ENCODE measurements at places on chromosomes 3 and 15.

GRCh38 chr3:122215592-122216298 lies 32.3 kb downstream of the CASR start:
- no peaks in the 10 kb centered on the region for H3K4me1 ChIP-seq
- no peak for DNase-seq
- no peak overlapping the region for H3K27ac ChIP-seq
- H3K36me3 ChIP-seq = no peaks in the 10 kb centered on the region

DNA sequence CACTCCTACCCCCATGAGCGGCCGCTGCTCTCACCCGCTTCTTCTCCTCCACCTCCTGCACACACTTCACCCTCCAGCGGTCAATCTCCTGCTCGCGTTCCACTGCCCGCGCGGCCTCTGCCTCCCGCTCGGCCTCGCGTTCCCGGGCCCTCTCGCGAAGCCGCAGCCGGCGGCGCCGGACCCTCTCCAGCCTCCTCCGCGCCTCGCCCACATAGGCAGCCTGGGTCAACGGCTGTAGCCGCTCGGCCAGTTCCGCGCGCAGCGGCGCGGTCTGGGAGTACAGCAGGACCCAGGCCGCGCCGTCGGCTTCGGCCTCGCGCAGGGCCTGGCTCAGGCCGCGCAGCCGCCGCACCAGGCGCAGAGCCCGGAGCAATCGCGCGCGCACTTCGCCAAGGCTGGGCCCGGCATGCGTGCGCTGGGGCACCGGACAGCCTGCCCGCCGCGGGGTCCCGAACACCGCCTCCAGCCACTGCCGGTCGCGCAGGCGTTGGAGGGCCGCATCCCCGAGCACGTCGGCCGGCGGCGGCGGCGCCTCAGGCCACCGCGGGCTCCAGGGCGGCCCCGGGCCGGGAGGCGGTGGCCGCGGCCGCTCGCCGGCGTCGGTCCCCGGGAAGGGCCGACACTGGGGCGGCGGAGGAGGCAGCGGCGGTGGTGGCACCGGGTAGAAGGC lies 595 bp downstream of the PDCD7 start:
- peaks cover 23% of the 10 kb centered on the region for H3K4me1 ChIP-seq
- DNase-seq = peak; percentile 64
- H3K27ac ChIP-seq = peak overlapping the region; percentile 85

GRCh38 chr3:189233225-189233858 lies 61.6 kb downstream of the TPRG1 start:
- DNase-seq = no peak
- no peaks in the 10 kb centered on the region for H3K36me3 ChIP-seq
- H3K27ac ChIP-seq = no peak overlapping the region
- peaks cover 5% of the 10 kb centered on the region for H3K4me1 ChIP-seq
- H3K27me3 ChIP-seq = peaks cover 2% of the 10 kb centered on the region

GRCh38 chr3:123732447-123732846 lies 147.6 kb upstream of the HACD2 start:
- H3K4me1 ChIP-seq = no peaks in the 10 kb centered on the region
- H3K27me3 ChIP-seq = peaks cover 14% of the 10 kb centered on the region
- DNase-seq = no peak
- no peak overlapping the region for H3K27ac ChIP-seq
- no peaks in the 10 kb centered on the region for H3K36me3 ChIP-seq

DNA sequence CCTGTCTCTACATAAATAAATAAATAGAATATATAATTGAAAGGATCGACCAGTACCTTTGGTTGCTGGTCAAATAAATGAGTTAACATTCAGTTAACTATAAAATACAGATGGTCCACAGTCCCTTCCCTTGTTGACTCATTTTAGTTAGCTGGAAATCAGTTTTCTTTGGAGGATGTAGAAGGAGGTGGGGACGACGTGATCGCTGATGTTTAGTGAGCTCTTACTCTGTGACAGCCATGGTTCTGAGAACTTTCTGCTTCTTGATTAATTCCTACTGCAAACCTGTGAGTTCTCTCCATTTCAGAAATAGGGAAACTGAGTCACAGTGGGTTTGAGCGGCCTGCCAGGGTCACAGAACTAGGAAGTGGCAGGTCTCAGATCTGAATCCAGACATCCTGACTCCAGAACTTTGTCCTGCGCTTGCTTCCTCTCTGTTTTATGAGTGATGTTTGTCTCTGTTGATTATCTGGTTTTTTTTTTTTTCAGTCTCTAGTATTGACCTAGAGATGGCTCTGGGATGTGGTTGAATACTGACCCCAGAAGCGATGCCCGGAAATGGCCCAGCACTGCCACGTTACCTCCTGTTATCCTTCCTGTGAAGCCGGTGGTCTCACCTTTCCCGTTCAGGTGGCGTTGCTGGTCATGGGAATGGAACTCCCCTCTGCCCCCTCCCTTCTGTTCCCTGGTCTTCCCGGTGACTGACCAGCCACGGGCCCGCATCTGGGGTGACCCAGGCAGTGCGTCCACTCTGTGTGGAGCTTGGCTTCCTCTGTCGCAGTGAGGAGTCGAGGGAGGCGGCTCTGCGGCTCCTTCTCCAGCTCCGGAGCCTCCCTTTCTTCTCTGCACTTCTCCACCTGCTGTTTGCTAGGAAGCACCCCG lies 18.2 kb downstream of the SYNM start:
- no peak for DNase-seq
- no peak overlapping the region for H3K27ac ChIP-seq
- no peaks in the 10 kb centered on the region for H3K36me3 ChIP-seq
- H3K27me3 ChIP-seq = peaks cover 2% of the 10 kb centered on the region

- no peaks in the 10 kb centered on the region for H3K36me3 ChIP-seq
- no peaks in the 10 kb centered on the region for H3K27me3 ChIP-seq
- no peak overlapping the region for H3K27ac ChIP-seq
Observed at GRCh38 chr3:144242747-144243146, 271.1 kb downstream of the DIPK2A start.

GRCh38 chr15:91151781-91152563 lies 51.9 kb downstream of the SV2B start:
- no peaks in the 10 kb centered on the region for H3K36me3 ChIP-seq
- peaks cover 29% of the 10 kb centered on the region for H3K27me3 ChIP-seq
- no peak for DNase-seq
- no peaks in the 10 kb centered on the region for H3K4me1 ChIP-seq
- no peak overlapping the region for H3K4me3 ChIP-seq

DNA sequence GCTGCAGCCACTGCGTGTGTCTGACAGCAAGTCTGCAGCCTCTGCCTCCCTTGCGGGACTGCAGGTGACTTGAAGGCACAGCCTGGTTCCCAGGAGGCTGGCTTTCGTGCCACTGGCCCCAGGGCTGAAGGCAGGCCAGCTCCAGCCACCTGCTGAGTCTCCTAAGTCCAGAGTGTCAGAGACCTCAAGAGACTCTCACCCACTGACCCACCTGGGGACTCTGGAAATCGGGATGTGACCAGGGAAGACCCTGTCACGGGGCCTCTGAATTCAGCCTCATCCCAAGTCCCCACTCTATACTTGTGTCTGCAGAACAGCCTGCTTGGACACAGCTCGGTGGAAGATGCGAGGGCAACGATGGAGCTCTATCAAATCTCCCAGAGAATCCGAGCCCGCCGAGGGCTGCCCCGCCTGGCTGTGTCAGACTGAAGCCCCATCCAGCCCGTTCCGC lies 16.3 kb downstream of the ISG20 start:
- H3K4me3 ChIP-seq = no peak overlapping the region
- peaks cover 37% of the 10 kb centered on the region for H3K4me1 ChIP-seq
- no peaks in the 10 kb centered on the region for H3K27me3 ChIP-seq

DNA sequence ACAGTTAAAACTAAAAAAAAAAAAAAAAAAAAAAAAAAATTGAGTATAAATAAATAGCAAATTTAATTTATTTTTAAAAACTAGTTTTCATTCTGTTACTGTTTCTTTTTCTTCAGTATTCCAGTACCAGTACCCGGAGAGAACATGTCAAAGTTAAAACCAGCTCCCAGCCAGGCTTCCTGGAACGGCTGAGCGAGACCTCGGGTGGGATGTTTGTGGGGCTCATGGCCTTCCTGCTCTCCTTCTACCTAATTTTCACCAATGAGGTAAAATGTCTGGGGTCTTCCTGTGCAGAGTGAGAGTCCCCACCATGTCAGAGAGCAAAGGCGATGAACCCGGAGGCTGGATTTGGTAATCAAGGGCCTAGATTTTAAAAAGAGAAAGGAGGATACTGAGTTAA lies 4.4 kb downstream of the TMEM43 start:
- no peak overlapping the region for H3K4me3 ChIP-seq
- H3K36me3 ChIP-seq = peaks cover 21% of the 10 kb centered on the region
- no peak for DNase-seq
- no peak overlapping the region for H3K27ac ChIP-seq
- peaks cover 24% of the 10 kb centered on the region for H3K4me1 ChIP-seq

GRCh38 chr15:92034227-92034626 lies 180.7 kb downstream of the SLCO3A1 start:
- no peak for DNase-seq
- no peak overlapping the region for H3K4me3 ChIP-seq
- no peak overlapping the region for H3K27ac ChIP-seq
- no peaks in the 10 kb centered on the region for H3K36me3 ChIP-seq
- H3K27me3 ChIP-seq = no peaks in the 10 kb centered on the region
- peaks cover 3% of the 10 kb centered on the region for H3K4me1 ChIP-seq

- no peak overlapping the region for H3K4me3 ChIP-seq
- peaks cover 7% of the 10 kb centered on the region for H3K4me1 ChIP-seq
- no peak for DNase-seq
- H3K27ac ChIP-seq = no peak overlapping the region
- H3K36me3 ChIP-seq = no peaks in the 10 kb centered on the region
Observed at GRCh38 chr15:42036112-42036905, 15.5 kb upstream of the PLA2G4E start.

GRCh38 chr3:183698756-183699155 lies 1.2 kb downstream of the YEATS2 start:
- H3K4me1 ChIP-seq = peaks cover 35% of the 10 kb centered on the region
- peaks cover 14% of the 10 kb centered on the region for H3K36me3 ChIP-seq
- H3K27me3 ChIP-seq = no peaks in the 10 kb centered on the region
- H3K27ac ChIP-seq = peak overlapping the region; percentile 50
- H3K4me3 ChIP-seq = peak overlapping the region; percentile 90
- DNase-seq = no peak

DNA sequence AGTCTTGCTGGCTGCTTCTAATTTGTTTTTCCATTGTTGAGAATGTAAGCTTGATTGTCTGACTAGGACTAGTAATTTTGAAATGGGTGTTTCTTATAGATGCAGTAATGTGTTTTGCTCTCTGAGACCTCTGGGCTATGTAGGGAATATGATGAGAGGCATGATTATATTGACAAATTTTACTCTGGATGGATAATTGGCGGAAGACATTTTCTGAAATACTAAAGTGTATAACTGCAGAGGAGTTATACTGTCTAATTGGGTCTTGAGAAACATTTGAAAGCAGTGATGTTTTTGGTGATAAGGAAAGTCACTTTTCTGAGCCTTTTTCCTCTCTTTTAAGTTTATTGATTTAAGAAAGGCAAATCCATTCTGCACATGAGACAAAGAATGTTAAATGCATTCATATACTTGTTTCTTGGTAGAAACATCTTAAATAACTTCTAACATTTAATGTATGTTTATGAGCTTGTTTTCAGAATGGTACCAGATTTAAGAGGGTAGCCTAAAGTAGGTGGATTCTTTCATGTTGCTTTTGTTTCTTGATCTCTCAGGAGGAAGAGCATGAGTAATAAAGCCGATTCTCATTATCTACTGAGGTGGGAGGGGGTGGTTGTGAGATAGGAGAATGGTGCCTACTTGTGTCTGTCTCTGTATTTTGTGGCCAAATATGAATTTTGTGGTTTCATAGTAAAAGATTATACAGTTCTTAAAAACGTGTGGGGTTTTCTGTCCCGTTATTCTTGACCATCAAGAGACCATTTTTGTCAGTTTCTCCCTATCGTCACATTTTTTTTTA lies 2.0 kb downstream of the ATP2C1 start:
- H3K4me3 ChIP-seq = peak overlapping the region; percentile 94
- DNase-seq = no peak
- peaks cover 2% of the 10 kb centered on the region for H3K36me3 ChIP-seq
- H3K27ac ChIP-seq = no peak overlapping the region
- H3K27me3 ChIP-seq = no peaks in the 10 kb centered on the region
- peaks cover 31% of the 10 kb centered on the region for H3K4me1 ChIP-seq

DNA sequence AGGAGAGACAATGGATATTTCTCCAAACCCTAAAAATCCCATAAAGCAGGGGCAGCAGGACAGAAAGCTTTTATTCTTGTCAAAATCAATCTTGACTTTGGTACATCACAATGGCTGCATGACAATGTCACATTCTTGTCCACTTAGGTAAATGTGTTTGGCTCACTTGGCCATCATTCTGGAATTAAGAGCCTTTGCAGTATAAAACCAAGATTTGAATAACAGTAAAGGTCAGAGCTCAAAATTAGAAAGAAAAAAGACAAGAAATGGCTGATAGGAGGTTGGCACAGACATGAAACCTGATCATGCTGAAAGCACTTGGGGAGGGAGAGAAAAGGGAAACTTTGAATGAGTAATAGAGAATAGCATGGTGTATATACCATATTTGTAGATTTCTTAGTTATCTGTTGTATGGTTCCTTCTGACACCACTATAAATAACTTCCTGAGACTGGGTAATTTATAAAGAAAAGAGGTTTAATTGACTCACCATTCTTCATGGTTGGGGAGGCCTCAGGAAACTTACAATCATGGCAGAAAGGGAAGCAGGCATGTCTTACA lies 158.5 kb upstream of the SGO1 start:
- DNase-seq = no peak
- H3K27me3 ChIP-seq = no peaks in the 10 kb centered on the region
- H3K27ac ChIP-seq = no peak overlapping the region
- H3K36me3 ChIP-seq = no peaks in the 10 kb centered on the region
- no peaks in the 10 kb centered on the region for H3K4me1 ChIP-seq
- H3K4me3 ChIP-seq = no peak overlapping the region

GRCh38 chr3:181948286-181948685 lies 236.6 kb downstream of the SOX2 start:
- no peaks in the 10 kb centered on the region for H3K4me1 ChIP-seq
- DNase-seq = no peak
- no peak overlapping the region for H3K4me3 ChIP-seq
- H3K27me3 ChIP-seq = no peaks in the 10 kb centered on the region

- peaks cover 7% of the 10 kb centered on the region for H3K4me1 ChIP-seq
- H3K4me3 ChIP-seq = no peak overlapping the region
- no peaks in the 10 kb centered on the region for H3K27me3 ChIP-seq
- no peaks in the 10 kb centered on the region for H3K36me3 ChIP-seq
- DNase-seq = no peak
Observed at GRCh38 chr3:153138276-153139210, 23.5 kb upstream of the RAP2B start.

- H3K27ac ChIP-seq = peak overlapping the region; percentile 30
- H3K36me3 ChIP-seq = peaks cover 39% of the 10 kb centered on the region
- H3K4me3 ChIP-seq = peak overlapping the region; percentile 14
- no peaks in the 10 kb centered on the region for H3K27me3 ChIP-seq
Observed at GRCh38 chr3:47057212-47057671, 77.8 kb downstream of the NBEAL2 start.

GRCh38 chr15:100740138-100740537 lies 137.7 kb downstream of the ASB7 start:
- peaks cover 40% of the 10 kb centered on the region for H3K27me3 ChIP-seq
- no peak overlapping the region for H3K27ac ChIP-seq
- no peaks in the 10 kb centered on the region for H3K36me3 ChIP-seq
- no peak for DNase-seq

DNA sequence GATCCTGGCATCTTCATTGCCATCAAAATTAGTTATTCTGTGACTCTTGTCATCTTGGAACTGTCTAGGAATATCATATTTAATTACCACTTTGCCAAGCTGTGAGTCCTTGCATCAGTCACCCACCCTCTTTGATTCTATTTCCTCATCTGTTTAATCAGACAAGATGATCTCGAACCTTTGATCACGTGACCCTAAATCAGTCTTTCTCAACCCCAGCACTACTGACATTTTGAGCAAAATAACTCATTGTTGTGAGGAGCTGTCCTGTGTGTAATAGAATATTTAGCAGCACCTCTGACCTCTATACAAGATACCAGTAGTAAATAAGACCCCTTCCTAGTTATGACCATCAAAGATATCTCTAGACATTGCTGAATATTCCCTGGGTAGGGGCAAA lies 343.4 kb upstream of the ARPP21 start:
- H3K27ac ChIP-seq = no peak overlapping the region
- H3K27me3 ChIP-seq = peaks cover 6% of the 10 kb centered on the region

Data from activated naive CD8-positive, alpha-beta T cell treated with anti-CD3 and anti-CD28 coated beads, Interleukin-2, amount 10 ng/mL, durations not matched to agents 7 days and 5 days (primary cell).